ENCODE measurements at places on chromosomes 13 and 19.

- no peak for DNase-seq
Observed at GRCh38 chr19:6808494-6808893, 36.0 kb downstream of the VAV1 start.

DNA sequence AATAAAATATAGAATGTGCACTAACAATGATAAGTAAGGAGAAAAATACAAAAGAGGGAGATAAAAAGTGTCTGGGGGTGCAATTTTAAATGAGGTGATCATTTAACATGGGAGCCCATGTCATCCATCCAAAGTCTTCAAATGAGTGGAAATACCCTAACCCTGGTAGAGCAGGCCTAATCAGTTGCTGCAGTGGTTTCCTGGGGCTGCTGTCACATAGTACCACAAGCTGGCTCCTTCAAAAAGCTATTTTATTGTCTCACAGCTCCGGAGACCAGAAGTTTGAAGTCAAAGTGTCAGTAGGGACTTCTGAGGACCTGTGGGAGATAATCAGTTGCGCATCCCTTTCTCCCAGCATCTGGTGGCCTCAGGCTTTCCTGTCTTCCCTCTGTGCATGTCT lies 717.9 kb downstream of the DIAPH3 start:
- no peak for DNase-seq

- DNase-seq, result no peak
Observed at GRCh38 chr13:50318887-50319286, 303.6 kb downstream of the KCNRG start.

GRCh38 chr13:48806522-48806921 lies 152.8 kb downstream of the CYSLTR2 start:
- DNase-seq, result no peak

DNA sequence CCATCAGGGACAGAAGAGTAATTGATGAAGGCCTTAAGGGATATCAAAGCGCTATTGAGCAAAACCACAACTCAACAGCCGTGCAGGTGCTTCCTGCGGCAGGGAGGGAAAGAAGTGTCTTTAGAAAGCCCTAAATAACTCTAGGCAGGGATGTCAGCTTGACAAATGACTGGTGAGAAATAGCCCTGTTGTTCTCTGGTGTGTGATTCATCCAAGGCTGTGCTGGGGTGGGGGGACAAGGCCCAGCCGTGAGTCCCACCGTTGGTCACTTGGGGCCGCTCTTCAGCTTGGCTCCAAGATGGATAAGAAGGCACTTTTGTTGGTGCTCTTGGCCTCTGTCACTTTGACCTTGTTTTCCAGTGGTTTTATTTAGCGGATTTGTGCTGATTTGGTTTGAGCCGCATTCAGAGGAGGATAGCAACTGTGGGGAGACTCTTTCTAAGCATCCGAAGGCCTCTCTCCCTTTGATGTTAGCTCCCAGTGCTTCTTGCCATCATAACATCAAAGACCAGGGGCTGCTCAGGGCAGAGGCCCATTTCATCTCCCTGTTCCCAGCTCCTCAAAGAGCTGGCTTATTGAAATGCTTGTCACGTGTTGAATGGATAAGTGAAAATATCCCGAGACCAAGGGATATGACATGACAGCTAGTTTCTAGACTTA lies 130.3 kb upstream of the SERP2 start:
- DNase-seq, result peak; percentile 12

DNA sequence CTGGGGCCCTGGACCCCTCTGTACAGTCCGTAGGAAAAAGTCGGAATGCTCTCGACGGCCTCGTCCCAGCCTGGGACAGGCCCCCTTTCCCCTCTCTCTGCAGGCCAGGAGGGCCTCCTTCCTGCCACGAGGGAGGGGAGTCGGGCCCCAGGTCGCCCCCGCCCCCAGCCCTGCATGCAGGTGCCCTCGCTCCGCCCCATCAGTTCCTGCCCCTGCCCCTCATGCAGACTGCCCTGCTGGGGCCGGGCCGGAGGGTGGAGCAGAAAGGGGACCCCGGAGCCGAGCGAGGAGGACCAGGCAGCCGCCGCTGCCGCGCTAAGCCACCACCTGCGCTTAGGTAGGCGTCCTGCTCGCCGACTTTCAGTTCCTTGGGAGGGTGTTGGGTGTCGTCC lies 7.3 kb downstream of the LYL1 start:
- no peak for DNase-seq

- DNase-seq, result no peak
Observed at GRCh38 chr19:39709026-39709872, 5.0 kb downstream of the LGALS14 start.

GRCh38 chr13:68905186-68905585 lies 1202.4 kb upstream of the ATXN8OS start:
- no peak for DNase-seq

DNA sequence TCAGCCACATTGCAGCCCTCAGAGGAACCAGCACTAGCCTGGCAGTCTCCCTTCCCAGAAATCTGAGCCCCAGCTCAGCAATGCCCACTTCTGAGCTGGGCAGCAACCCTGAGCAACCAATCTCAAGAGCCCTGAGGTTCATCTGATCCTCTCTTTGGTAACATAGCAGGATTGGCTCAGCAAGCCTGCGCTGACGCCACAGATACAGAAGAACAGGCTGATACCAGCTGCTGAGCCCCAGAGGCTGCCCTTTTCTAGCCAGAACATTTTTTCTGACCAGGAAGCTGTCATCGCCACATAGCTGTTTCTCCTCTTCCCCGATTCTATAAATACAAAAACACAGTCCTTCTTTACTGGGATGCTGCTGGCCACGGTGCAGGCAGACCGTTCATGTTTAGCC lies 59.8 kb downstream of the TRPM4 start:
- no peak for DNase-seq

DNA sequence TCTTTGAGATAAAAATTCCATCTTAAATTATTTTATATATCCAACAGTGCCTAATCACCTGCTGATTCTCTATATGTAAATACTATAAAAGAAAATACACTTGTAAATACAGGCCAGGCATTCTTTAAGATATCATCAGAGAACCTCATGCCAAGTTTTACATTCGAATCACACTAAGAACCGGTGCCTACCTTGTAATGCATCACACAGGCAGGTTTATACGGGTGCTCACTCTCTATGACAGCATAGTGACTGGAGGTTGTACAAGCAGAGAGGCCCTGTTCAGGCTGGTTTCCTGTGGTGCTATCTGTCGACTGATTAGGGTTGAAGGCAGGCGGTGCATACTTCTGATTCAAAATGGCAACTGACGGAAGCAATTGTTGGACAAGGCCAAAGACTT lies 141.3 kb upstream of the FBXL3 start:
- DNase-seq, result no peak

GRCh38 chr19:12126707-12127106 lies 13.4 kb downstream of the ZNF20 start:
- DNase-seq, result no peak

DNA sequence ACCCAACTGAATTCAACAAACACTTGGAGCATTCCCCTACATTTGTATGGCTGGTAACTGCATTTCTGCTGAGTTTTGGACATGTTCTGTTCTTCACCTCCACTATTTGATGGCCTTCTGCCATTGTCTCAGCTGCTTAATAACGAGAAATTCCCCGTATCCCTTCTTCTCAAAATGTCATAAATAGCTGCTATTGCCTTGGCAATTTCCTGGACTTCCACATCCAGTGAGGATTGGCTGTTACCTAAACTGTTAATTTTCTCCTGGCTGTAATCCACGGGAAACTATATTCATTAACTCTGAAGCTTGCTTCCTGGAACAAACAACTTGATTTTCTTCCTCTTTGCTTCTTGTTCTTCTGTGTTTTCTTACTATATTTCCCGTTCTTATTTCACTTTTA lies 69.5 kb upstream of the TDRD3 start:
- no peak for DNase-seq

- no peak for DNase-seq
Observed at GRCh38 chr13:50951366-50951765, 41.8 kb downstream of the RNASEH2B start.

- no peak for DNase-seq
Observed at GRCh38 chr13:36814465-36814864, 4.6 kb upstream of the RFXAP start.

GRCh38 chr19:34957830-34958751 lies 5.9 kb downstream of the ZNF792 start:
- no peak for DNase-seq

- DNase-seq, result no peak
Observed at GRCh38 chr13:39527301-39527700, 75.7 kb downstream of the LHFPL6 start.

DNA sequence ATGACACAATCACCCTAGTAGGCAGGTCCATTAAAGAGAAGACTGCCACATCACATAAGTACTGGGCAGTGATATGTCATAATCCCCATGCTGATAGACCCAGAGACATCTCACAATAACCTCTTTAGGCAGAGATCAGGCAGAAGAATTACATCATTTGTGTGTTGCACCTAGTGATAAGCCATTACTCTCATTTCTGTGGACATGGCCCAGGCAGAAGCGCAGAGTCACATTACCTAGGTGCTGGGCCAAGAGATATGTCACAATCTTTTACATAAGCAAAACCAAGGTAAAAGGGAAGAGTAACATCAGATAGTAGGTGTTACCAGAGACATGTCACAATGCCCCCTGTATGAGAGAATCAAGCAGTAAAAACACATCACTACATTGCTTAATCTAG lies 71.9 kb downstream of the ZNF726 start:
- DNase-seq, result no peak

DNA sequence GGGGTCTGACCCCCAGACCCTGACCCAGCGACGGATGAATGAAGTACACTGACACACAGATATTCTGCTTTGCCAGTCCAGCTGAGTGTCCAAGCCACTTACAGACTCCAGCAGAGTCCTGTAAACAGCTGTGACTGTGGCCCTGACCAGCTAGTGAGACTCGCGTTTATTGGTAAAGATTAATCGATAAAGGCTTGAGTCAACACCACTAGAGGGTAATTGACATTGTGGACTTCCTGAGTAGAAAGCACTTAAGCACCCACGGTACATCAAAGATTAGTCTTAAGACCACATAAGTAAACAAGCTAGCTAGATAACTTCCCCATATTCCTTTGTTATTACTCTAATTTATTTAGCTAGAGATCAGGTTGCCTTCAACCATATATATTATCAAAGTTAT lies 146.0 kb downstream of the OXGR1 start:
- no peak for DNase-seq

- DNase-seq, result no peak
Observed at GRCh38 chr13:29457299-29457698, 138.2 kb downstream of the SLC7A1 start.

- DNase-seq, result no peak
Observed at GRCh38 chr13:104979281-104980030, 1556.0 kb downstream of the EFNB2 start.

GRCh38 chr13:110820322-110820721 lies 94.5 kb downstream of the ANKRD10 start:
- no peak for DNase-seq

DNA sequence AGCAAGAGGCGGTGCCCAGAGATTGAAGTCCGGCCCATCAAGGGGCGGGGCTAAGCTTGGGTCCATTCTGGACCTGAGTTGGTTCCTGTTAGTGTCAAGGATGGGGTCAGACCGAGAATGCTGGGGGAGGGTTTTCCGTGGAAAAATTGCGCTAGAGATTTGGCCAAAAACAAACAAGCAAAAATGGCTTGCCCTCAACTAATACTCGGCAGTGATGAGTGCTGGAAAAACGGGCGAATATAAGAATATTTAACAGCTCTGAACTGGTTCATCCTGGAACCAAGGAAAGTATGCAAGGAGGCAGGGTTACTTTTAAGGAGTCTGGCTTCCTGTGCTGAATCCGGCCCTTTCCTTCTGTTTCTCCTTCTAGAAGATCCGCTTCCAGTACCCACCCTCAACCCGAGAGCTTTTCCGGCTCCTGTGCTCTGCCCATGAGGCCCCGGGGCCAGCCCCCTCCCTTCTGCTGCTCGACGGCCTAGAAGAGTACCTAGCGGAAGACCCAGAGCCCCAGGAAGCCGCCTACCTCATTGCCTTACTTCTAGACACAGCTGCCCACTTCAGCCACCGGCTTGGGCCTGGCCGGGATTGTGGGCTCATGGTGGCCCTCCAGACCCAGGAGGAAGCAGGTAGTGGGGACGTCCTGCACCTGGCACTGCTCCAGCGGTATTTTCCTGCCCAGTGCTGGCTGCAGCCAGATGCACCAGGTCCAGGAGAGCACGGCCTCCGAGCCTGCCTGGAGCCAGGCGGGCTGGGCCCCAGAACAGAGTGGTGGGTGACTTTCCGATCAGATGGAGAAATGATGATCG lies 880 bp downstream of the SWSAP1 start:
- DNase-seq, result peak; percentile 72

DNA sequence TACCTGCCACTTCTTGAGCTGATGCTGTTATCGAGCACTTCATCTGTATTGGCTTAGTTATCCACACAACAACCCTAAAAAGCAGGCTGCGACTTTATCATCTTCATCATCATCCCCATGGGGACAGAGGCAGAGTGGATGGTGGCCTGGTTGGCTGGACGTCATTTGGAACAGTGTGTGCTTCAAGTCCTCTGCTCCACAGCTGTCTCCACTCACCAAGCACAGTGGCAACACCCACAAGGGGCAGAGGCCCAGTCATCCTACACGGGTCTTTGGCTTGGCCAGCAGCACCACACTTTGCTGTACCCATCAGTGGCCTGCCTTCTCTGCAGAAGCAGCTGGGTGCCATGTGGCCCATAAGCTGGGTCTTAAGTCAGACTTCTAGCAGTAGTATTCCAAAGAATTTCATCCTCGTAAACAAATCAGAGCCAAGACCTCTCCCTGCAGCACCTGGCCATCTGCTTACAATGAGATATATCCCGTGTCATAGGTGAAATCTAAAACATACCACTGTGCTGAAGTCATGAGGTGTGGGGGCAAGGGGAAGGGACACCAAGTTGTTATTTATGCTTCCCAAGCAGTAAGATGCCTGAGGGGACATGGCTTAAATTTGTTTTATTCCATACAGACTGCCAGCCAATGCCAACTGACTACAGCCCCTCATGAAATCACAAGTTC lies 47.9 kb upstream of the EPHX3 start:
- DNase-seq, result no peak

GRCh38 chr19:19568802-19569756 lies 31.0 kb downstream of the CILP2 start:
- DNase-seq, result no peak

DNA sequence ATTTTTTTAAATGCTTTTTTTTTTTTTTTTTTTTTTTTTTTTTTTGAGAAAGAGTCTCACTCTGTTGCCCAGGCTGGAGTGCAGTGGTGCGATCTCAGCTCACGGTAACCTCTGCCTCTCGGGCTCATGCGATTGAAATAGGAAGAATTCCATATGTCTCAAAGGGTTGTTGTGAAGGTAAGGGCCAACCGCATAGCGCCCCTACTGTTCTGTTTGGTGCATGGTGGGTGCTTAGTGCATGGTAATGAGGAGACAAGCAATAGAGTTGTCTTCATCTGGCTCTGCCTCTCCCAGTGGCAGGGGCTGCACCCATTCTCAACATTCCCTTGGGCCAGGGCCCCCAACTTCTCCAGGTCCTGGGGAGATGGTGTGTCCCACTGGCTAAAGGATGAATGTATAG lies 68.7 kb downstream of the RASL11A start:
- peak; percentile 12 for DNase-seq

GRCh38 chr13:100652510-100652909 lies 22.1 kb downstream of the TMTC4 start:
- DNase-seq, result no peak

GRCh38 chr19:28334419-28334818 lies 878.5 kb downstream of the UQCRFS1 start:
- DNase-seq, result no peak

Data from T-helper 2 cell treated with Interferon-gamma antibody and Interleukin-4, amounts not matched to agents 5 μg/mL and 100 μg/mL, for 36 hours (primary cell).